ENCODE measurements at places on chromosomes 13 and 19. TPM values are rescaled to one million over a fixed set of nuclear protein-coding genes. Genes with fewer than 3 reads are reported as not detected.

The ADGRE2 gene
- total RNA-seq, result 4.2 TPM

The CDC42EP5 gene
- 1.4 TPM for total RNA-seq

GRCh38 chr19:15136234-15136954 is 29.2 kb downstream of the SYDE1 start:
- DNase-seq, result peak; percentile 88

- DNase-seq, result no peak
Observed at GRCh38 chr19:21607449-21607848, 102.0 kb downstream of the ZNF429 start.

- no peak for DNase-seq
Observed at GRCh38 chr13:73715114-73715910, 418.9 kb downstream of the KLF12 start.

GRCh38 chr19:38013913-38014580 is 107.0 kb downstream of the SIPA1L3 start:
- DNase-seq, result no peak

DNA sequence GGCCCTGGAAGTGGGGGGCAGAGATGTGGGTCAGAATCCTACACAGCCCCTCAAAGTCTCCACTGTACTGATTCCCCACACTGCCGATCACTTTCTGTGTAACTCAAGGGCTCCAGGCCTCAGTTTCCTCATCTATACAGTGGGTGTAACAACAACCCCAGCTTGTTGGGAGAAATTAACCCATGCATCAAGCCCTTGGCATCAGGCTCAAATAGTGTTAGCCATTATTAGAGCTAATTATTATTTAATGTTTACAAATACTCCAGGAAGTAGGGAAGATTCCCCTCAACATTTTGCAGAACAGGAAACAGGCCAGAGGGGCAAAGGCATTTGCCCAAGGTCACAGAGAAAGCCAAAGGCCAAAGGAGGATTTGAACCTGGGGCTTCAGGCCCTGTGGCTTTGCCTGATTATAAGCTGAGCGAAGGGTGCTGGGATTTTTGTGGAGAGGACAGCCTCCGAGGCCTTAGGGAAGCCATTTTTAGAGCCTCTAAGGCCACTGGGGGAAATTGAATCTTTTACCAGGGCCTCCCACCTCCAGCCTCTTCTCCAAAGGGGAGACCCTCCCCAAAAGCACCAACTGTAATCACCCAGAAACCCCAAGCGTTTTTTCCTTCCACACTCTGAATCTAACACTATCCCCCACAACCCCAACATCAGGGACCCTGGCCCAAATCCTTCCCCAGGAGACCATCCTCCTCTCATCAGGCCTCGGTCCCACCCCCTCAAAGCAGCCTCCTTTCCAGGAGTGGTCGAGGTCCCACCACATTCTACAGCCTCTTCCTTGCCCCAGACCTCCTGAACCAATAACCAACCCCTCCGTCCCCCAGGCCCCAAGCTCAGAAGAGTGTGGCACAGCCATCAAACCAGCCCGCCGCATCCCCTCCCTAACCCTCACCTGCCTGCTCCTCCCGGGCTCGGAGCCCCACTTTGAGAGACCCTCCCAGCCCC is 1.1 kb downstream of the FKBP8 start:
- no peak for DNase-seq

DNA sequence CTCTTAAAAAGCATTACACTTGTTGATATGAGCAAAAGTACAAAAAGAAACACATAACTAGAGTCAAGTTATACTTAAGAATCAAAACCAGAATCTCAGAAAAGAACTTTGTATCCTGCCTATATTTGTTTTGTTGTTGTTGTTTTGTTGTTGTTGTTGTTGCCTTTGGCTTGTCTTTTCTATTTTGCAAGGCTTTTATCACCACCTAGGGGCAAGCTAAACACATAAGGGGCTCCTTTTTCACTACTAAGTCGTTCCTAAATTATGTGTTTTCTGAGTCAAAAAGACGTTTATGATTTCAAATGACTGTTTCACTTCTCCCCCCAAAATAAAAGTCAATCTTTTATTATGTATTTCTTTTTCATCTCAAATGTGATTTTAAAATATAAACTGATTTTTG is 250.2 kb downstream of the RBM26 start:
- no peak for DNase-seq

DNA sequence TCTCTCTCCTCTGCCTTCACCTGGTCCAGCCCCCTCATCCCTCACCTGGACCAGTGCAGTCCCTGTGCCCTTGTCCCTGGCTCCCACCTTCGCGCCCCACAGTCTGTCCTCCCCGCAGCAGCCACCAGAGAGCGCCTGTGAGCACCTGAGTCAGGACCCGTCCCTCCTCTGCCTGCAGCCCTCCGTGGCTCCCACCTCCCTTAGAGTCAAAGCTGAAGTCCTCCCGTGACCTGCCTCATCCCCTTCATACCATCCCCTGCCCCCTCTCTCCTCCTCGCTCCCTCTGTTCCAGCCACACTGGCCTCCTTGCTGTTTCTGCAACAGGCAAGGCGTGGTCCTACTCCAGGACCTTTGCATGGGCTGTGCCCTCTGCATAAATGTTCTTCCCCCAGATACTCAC is 10.3 kb downstream of the CELF5 start:
- no peak for DNase-seq

The ISYNA1 gene
- 19.4 TPM for total RNA-seq

- DNase-seq, result peak; percentile 61
Observed at GRCh38 chr13:76516013-76516412, 370.2 kb downstream of the KCTD12 start.

The C1QTNF9B gene
- total RNA-seq, result 0.23 TPM

DNA sequence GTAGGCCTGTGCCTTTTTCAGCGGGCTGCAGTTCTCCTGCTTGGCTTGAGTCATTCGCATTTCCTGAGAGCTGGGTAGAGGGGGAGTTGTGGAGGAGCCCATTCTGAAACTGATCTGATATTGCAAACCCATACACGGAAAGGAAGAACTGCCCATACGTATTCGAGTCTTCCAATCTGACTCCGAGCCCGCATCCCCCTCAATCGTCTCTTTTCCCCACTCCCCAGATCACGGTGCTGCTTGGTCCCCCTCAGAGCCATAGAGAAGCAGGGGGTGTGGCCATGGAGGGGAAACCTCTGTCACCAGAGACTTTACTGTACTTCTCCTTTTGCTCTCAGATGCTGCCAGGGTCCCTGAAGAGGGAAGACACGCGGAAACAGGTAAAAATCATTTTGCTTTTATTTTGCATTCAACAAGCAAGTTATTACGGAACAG is at the start of gene CD22:
Gene CD22 (plus strand): TSS at position 337 of the 435 bp plus-strand sequence. CDS start 2,854 bp downstream, outside the sequence.
- no peak for DNase-seq

GRCh38 chr19:33919291-33919690 is 122.6 kb downstream of the KCTD15 start:
- no peak for DNase-seq

The PDE4C gene
- total RNA-seq, result 1.8 TPM

- no peak for DNase-seq
Observed at GRCh38 chr13:64347664-64348063, 2882.5 kb downstream of the PCDH9 start.

The PRR19 gene
- total RNA-seq, result not detected

DNA sequence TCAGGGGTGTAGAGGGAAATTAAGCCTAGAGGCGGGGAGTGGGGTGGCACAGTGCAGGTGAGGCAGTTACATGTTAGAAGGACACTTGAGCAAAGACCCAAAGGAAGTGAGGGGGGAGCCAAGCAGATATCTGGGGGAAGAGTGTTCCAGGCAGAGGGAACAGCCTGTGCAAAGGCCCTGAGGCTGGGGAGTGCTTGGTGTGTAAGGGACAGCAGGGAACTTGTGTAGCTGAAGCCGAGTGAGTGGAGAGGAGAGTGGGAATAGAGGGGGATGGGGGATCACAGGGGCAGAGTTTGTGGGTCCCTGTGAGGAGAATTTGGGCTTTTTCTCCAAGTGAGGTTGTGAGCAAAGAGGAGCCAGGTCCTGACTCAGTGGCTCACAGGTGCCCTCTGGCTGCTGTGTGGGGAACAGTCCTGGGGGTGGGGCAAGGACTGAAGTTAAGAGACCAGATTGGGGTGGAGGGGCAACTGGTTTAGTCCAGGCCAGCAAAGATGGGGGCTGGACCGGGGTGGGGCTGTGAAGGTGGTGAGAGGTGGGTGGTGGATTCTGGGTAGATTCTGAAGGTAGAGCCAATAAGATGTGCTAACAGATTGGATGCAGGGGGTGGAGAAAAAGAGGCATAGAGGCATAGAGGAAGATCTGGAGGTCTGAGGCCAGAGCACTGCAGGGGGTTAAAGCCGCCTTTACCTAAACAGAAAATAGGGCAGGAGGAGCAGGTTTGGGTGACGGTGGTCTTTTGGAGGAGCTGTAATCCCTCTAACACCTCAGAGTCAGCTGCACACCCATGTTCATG is 75.3 kb downstream of the CACNA1A start:
- peak; percentile 83 for DNase-seq

The PSG2 gene
- total RNA-seq, result not detected

The ZSCAN5B gene
- not detected for total RNA-seq

- peak; percentile 43 for DNase-seq
Observed at GRCh38 chr19:33514885-33515551, 6.6 kb downstream of the PEPD start.

The TIMM50 gene
- 123 TPM for total RNA-seq

The CYP4F2 gene
- total RNA-seq, result not detected

GRCh38 chr19:51398096-51398704 is 7.8 kb upstream of the C19orf84 start:
- DNase-seq, result peak; percentile 59

GRCh38 chr19:294946-295686 is 3.9 kb upstream of the PLPP2 start:
- DNase-seq, result no peak

DNA sequence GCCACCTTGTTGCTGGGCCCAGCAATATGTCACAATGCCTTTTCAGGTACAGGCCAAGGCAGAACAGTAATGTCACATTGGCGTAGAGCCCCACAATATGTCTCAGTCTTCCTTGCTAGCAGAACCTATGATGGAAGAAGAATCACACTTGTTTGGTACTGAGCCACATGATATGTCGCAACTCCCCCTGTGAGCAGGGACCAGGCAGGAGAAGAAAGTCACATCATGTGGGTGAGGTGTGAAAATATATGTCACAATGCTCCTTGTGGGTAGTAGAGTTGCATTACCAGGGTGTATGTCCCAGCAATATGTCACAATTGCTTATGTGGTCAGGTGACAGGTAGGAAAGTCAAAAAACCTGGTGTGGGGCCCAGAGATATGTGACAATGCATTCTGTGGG is 7.1 kb upstream of the ZNF91 start:
- DNase-seq, result no peak

DNA sequence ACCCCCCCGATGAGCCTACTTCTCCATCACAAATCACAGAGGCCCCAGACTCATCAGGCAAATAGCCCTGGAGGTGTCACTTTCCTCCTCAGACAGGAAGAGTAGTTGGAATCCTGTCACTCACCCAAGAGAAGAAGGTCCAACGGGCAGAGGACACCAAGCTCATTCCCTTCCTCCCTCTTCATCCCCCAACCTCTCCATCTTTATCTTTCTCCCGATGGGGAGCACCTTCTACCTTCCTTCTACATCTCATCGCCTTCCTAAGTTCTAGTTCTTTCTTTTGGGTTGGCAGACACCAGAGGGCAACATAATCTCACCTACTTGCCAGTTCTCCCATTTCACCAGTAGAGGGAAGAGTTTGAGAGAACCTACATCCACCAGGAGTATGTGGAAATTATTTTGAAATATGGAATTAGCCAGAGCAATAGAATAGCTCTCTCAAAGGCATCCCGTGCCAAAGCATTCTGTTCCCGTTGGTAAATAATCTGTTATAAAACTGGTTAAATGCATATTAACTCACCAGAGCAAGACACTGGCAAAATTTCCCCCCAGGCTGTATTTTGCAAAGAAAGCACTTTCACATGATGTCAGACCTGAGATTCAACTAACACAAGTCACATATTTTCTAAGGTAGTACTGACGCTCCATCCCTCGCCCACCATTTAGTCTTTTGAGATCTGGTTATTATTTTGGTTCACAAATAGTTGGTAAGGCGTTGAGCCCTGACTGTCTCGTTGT is 55.0 kb downstream of the ZIC5 start:
- peak; percentile 69 for DNase-seq

DNA sequence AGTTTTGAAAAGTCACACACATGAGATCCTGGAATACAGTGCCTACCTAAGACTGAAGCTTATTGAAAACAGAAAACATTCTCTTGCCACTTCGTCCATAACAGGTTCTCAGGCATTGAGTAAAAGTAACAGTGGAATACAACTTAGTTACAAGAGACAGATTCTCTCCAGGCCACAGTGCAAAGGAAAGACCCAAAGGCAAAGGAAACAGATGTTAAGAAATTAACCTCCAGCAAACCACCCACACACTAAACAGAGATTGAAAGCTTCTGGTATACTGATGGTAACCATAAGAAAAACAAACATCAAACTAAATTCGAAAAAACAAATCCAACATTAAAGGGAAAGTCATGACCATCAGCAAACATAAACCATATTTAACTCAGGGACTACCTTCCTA is 914.7 kb downstream of the SLITRK5 start:
- no peak for DNase-seq

The UNC13A gene
- not detected for total RNA-seq

The DNAJC15 gene
- 12.5 TPM for total RNA-seq

The MAP4K1 gene
- total RNA-seq, result 2.3 TPM

The ZNF431 gene
- total RNA-seq, result 9.2 TPM

DNA sequence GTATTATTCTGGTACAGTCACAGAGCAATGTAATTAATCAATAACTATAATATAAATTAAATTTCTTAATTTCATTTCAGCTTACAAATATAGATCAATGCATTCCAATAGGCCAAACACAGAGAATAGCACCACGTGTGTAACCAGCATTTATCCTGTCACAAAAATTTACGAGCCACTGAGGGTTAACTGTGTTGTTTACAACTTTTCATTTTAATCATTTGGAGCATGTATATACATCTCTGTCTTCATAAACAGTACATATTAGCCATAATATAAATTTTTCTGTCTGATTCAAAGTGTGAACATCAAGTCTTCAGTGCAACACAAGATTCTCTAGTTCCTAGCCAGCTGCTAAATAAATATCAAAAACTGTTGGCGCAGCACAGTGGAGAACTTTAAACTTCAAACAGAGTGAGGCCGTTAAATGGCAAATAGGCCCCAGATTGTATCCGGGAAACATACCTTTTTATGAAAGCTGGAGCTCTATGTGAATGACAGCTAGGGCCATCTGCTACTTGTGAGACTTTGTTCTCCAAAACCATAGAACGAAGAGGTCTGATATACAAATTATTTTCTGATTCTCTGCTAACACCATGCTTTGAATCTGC is 105.1 kb downstream of the TBC1D4 start:
- DNase-seq, result no peak

- no peak for DNase-seq
Observed at GRCh38 chr13:42569576-42570344, 4.2 kb upstream of the TNFSF11 start.

GRCh38 chr19:13066933-13067807 is 35.5 kb downstream of the LYL1 start:
- DNase-seq, result no peak

GRCh38 chr13:110813646-110814624 is 100.4 kb downstream of the ING1 start:
- no peak for DNase-seq

Data from PC-3 (cell line).